ENCODE measurements at places on chromosomes 12 and 14.

DNA sequence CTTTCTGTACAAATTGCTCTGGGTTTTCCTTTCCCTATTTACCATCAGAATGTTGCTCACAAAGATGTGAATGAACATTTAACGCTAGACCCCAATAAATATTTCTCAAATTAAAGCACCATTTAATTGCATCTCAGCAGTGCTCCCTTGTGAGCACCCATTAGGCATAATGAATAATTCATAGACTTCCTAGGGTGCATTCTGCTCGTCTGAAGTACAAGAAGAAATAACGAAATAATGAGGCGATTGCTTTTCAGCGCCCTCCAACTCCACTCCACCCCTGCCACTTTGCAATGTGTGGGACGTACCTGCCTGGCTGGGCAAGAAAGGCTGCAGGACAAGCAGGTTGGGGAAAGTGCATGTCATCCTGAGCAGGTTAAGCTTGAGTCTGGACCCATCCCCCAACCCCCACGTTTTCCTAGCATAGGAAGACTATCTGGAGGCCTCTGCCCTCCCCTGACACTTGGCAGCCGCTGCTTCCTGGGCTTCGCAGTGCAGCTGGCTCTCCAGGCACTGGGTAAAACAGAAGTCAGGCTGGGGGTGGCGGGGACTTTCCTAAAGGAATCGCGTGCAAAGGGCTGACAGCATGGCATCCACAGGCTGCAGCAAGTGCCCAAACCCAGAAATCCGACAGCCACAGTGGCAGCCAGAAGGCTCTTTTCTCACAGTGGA is 253.7 kb downstream of the DUSP6 start:
- DNase-seq: no peak

DNA sequence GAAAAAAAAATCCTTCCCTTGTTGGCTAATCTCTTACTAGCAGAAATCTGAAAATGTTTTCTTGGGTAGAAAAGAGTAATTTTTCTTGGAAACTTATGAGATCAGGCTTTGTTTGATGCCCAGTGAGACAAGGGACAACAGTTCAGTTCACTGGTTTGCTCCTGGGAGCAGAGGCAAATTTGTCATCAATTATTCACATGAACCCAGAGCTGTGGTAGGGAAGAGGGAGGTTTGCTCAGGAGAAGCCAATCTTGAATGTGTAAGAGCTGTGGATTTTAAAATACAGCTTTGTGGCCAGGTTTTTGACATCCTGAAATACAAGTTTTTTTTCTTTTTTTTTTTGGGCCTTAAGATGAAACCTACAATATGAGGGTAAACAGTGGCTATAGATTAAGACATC is 426.6 kb downstream of the ATP23 start:
- no peak for DNase-seq

GRCh38 chr12:117042171-117042842 is 56.9 kb downstream of the TESC start:
- DNase-seq: no peak

DNA sequence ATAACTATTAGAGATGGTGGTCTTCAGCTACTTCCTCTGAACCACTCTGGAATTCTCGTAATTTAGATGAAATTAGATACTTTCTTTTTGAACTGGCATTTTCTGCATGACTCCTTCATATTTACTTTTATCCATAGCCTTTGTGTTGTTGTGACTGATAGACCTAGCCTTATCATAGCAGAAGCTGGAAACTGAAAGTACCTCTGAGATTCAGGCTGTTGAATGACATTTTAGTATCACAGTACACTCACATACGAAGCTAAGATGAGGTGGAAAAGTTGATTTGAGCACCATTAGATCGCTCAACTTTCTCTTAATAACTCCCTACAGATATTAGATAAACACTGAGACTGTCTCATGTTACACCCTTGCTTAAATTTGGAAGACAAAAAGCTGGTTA is 525.1 kb upstream of the FBXO33 start:
- DNase-seq: no peak

- no peak for DNase-seq
These were observed 37.0 kb downstream of the PLEKHG3 start for GRCh38 chr14:64741200-64741599.

DNA sequence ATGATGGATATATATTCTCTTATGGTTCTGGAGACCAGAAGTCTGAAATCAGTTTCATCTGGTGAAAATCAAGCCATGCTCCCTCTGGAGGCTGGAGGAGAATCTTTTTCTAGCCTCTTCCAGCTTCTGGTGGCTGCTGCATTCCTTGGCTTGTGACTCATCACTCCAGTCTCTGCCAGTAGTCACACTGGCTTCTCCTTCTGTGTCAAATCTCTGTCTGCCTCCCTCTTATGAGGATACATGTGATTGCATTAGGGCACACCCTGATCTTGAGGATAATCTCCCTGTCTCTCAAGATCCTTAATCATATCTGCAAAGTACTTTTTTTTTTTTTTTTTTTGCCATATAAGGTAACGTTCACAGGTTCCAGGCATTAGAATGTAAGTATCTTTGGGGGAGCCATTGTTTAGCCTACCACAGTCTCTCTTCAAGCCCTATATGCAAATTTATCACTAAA is 17.7 kb downstream of the DNAL1 start:
- DNase-seq: no peak

GRCh38 chr12:76449583-76449982 is 101.4 kb upstream of the BBS10 start:
- no peak for DNase-seq

GRCh38 chr14:50978888-50979287 is 34.6 kb upstream of the PYGL start:
- DNase-seq: no peak

- peak; percentile 81 for DNase-seq
These were observed 15.2 kb upstream of the PEBP1 start for GRCh38 chr12:118120579-118121363.

DNA sequence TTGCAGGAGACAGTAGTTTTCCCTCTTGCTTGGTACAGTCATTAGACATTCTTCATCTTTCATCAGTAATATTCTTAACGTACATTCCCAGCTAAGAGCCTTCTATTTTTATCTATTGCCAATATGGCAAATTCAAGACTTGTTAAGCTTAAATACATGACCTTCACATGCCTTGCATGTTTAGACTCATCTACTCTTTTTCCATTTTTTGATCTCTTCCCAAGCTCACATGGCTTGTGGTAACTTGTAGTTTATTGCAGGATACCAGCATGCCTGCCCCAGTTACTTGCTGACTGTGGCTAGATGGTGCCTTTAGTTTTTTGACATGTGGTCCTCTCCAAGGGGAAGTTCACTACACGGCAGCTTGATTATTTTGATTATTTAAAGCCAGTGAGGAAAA is 729.0 kb downstream of the SLC6A15 start:
- no peak for DNase-seq

DNA sequence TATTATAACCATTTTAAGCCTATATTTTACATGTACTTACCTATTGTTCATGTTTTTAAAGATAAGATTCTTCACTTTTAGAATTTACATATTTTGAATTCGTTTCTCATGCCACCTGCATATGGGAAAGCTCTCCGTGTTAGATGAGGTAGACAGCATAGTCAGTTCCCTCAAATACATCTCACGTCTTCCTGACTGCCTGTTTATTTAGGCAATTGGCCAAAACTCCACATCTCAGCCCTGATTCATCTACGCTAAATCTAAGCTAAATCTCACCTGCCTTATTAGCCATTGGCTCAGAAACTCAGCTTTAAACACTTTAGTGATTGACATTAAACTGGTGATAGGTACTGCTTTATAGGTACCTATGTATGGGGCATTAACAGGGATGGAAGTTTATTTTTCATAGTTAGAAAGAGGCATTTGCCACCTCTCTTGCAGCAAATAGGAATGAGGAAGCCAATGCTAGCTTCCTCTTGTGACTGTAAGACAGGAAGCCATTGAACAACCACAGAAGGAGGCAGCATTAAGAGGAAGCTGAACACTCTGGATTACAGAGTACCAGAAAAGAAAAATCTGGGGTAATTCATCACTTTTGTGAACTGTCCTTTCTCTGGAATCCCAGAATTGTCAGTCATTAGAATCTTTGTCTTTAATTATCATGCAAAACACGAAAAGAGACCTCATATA is 111.9 kb downstream of the LRFN5 start:
- no peak for DNase-seq

DNA sequence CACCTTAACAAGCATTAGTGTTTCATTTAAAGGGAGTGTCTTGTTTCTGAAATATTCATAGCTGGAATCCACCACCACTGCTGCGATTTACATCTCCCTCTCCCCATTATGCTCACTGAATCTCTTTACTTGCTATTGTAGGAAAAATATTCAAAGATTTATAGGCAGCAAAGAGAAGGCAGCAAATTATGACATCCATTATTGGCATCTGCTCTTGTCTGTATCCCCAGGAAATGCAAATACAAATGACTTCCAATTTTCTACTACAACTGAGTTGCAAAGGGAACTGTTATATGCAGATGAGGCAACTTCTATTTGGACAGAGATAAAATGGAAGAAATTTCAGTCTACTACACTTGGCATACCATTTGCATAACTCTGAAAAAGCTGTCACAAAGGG is 88.4 kb upstream of the PRKD1 start:
- no peak for DNase-seq

DNA sequence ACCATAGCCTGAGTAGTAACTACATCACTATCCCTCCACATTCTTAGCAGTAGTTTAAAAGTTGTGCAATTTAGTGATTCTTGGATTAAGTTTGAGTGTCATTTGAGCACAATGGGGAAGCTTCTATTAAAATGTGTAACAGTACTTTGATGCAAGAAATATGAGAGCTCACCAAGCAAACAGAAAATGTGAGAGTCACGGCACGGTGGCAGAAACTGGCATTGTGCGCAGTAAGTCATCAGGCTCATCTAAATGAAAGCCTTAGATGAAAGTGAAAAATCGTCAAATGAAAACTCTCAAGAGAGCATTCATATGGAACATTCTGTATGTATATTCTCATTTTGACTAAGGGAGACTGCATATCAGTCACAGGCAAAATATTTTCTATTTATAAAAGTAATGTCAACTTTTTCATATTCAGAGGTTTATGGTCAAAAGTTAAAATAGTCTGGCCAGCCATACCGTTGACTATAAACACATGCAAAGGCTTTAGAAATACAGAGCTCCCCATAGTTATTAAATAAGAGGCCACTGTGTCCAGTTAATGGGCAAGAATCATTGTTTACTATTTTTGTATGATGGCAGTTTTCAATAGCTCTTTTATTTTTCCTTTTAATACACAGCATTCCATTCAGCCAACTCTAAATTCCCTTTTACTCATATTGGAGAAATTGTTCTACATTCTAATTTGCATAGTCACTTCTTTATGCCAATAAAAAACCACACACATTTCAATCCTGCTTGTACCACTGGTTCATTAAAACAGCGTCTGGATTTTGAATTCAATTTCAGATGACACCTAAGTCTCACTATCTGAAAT is 167.9 kb downstream of the PRKD1 start:
- no peak for DNase-seq

DNA sequence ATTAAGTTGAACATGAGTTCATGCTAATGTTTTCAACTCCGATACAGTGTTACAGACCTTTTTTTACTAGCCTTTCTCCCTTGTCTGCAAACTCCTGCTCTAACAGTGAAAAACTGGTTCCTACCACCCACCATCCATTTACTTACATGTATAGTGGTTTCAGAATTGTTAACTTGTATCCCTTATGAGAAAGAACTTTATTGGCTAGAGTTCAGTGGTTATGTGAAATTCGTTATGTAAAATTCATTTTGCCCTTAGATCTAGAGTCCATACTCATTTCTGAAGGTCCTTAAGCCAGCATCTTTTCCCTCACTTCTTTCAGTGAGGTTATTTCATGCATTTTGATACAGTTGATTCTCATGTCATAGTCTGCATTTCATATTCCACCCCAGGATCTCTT is 51.0 kb downstream of the PRKCH start:
- DNase-seq: no peak

- DNase-seq: no peak
These were observed 93.8 kb downstream of the PTPRB start for GRCh38 chr12:70543444-70543843.

- DNase-seq: no peak
These were observed 30.4 kb upstream of the PCNX4 start for GRCh38 chr14:60061371-60061770.

- DNase-seq: no peak
These were observed 42.1 kb downstream of the MGST1 start for GRCh38 chr12:16389594-16389993.
